ENCODE measurements at places on chromosomes 6 and 20.

DNA sequence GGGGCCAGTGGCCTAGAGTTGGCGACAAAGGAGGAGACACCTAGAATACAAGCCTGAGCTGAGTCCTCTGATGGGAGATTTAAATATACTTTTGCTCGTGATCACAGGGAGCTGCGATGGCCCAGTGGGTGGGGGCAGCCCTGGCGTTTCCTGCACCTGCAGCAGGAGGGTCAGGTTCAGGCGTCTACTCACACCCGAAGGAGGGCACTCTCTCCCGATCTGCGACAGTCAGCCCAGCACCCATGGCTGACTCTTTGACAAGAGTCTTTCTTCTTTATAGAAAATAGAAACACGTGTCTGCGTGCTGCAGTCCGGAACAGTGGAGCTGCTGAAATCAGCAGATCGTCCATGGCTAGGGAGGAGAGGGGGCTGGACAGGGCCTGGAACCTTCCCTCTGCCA lies 338.2 kb downstream of the CDH4 start:
- DNase-seq: no peak

GRCh38 chr6:155088856-155089255 lies 93.7 kb downstream of the TIAM2 start:
- no peak for DNase-seq

DNA sequence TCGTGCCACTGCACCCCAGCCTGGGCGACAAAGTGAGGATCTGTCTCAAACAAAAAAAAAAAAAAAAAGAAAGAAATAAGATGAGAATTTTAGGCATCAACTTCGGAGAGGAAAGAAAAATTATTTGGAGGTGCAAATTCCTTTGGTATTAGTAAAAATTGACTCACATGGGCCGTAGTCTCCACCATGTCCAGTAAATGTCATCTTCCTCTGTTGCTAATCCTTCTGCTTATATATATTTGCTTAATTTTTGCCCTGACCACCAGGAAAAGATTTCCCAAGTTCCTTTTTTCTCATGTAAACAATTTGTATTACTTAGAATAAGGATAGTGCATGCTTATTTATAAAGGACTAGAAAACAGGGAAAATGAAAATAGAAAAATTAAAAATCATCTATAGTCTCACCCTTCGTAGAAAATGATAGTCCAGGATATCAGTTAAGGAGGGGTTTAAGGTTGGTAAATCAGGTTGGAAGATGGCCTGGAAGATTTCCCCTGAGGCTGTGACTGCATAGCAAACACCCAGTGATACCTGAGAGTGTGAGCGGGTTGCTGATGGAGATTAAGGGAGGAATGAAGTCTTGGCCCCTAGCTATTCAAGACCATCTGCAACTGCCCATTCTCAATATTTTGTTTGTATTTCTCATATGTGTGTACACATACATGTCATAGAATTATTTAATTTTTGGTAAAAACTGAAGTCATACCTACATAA lies 240.8 kb downstream of the ZNF217 start:
- no peak for DNase-seq

- no peak for DNase-seq
Measured at GRCh38 chr6:11429577-11429976, 108.0 kb upstream of the TMEM170B start.

- DNase-seq: no peak
Measured at GRCh38 chr6:29826271-29826670, 1.4 kb upstream of the HLA-G start.
